Cardiac muscle cell (in vitro differentiated cells and primary cell): ENCODE measurements at places on chromosomes 2 and 18. TPM values are rescaled to one million over a fixed set of nuclear protein-coding genes. Genes with fewer than 3 reads are reported as not detected.

The VWA3B gene
- 0.69 TPM in 1 of 2 replicates, not detected in the other for polyA plus RNA-seq

The IL36G gene
- polyA plus RNA-seq = not detected in 2 replicates

The CTNNA2 gene
- polyA plus RNA-seq = 7.4 and 16.0 TPM in 2 replicates

The PROKR1 gene
- not detected in 2 replicates for polyA plus RNA-seq

The WIPF1 gene
- polyA plus RNA-seq = 8.3 and 18.3 TPM in 2 replicates

The EPHA4 gene
- 21.2 and 27.1 TPM in 2 replicates for polyA plus RNA-seq

The LYPD6 gene
- polyA plus RNA-seq = 5.8 and 7.4 TPM in 2 replicates

The RGPD3 gene
- polyA plus RNA-seq = 0.05 and 0.14 TPM in 2 replicates
